ENCODE measurements at places on chromosomes 7 and 10.

DNA sequence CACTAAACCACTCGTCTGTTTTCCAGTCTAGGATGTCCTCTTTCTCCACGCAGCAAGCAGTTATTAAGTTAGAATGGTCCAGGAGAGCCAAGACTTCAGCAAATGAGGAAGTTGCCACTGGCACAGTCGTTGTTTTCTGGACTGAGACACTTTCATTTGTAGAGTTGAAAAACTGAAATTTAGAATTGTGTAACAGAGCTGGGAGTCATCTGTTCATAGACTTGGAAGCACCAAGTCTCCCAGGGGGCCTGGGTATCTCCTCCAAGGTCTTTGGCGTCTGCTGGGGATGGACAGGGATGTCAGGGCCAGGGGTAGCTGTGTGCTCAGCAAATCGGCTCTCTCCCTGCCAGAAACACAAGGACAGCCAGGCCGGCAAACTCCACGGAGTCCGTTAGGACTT, 208.4 kb downstream of the FANK1 start:
- peak; percentile 80 for DNase-seq

- DNase-seq, result no peak
These were observed 81.4 kb upstream of the MTPN start for GRCh38 chr7:136058546-136058945.

DNA sequence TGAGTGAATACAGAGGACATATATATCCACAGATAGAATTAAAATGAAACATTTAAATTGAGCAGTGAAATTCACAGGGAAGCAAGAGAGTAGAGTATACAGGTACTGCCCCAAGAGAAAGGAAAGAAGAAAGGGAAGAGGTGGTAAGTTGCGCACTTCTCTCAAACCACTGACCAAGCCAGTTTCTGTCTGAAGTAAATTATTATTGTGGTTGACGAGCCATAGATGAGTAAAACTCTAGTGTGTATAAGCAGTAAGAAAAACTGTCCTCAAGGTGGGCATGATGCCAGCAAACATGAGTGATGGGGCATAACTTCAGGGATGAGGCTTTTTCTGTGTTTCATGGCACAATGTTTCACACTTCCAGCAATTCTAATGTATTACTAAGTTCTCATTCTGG, 4.4 kb upstream of the BET1 start:
- no peak for DNase-seq

- peak; percentile 98 for DNase-seq
These were observed at the start of gene REPIN1 for GRCh38 chr7:150368096-150368883. Gene REPIN1 (plus strand): TSS chr7:150368822. CDS start chr7:150369712, 890 bp downstream.

- no peak for DNase-seq
These were observed 334.8 kb upstream of the GALNT17 start for GRCh38 chr7:70797109-70797514.

DNA sequence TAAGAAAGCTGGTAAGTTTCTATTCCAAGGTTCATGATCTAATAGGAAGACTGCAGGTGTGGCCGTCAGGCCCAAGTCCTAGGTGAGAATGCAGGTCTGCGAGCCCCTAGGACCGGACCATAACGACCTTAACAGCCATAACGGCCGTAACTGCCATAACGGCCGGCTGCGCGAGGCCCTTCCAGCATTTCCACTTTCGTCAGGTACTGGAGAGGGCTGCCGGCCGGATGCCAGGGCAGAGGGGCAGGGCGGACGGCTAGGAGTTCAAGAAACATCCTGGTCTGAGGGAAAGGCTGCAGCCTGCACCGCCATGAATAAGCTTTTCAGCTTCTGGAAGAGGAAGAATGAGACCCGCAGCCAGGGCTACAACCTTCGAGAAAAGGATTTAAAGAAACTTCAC, at the start of gene ANKRD7:
Gene ANKRD7 (plus strand): TSS at position 184 of the 400 bp plus-strand sequence. CDS start 127 bp downstream, at position 311.
- DNase-seq, result no peak

GRCh38 chr10:60476451-60476850, 86.8 kb upstream of the ANK3 start:
- no peak for DNase-seq

DNA sequence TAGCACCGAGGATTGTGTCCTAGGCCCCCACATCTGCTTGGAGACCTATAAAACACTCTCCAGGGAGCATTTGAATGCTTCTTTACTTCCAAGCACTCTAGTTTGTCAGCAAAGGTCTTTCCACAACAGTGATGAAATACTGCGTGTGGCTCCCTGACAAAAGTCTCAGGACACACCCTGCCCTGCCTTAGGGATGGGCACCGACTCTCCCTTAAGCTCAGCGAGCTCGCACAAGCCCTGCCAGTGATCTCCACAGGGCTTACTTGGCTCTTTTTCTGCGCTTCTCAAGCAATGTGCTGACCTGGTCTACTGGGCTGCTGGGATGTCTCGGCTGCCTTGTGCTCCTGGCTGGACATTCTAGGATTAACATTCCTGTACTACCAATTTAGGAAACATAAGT, 84.3 kb upstream of the MPP7 start:
- no peak for DNase-seq

GRCh38 chr10:124106241-124106879, 13.0 kb upstream of the CHST15 start:
- DNase-seq, result peak; percentile 84

- no peak for DNase-seq
These were observed 114.6 kb upstream of the CTBP2 start for GRCh38 chr10:125274961-125275360.

DNA sequence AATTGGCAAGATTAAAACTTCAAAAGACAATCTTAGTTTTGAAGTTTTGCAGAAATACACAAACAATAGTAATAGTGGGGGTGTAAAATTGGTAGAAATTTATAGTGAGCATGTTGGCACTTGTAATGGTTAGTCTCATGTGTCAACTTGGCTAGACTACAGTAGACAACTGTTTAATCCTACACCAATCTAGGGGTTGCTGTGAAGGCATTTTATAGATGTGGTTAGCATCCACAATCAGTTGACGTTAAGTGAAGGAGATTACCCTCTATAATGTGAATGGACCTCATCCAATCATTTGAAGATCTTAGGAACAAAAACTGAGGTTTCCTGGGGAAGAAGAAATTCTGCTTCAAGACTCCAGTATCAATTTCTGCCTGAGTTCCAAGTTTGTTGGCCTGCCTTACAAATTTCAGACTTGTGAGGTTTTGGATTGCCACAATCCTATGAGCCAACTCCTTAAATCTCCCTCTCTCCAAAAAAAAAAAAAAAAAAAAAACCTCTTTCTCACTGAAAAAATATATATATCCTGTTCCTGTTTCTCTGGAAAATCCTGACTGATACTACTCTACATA, 531.6 kb upstream of the IGFBP3 start:
- DNase-seq, result no peak

- no peak for DNase-seq
These were observed 205.3 kb downstream of the HTR7 start for GRCh38 chr10:90652519-90652918.

DNA sequence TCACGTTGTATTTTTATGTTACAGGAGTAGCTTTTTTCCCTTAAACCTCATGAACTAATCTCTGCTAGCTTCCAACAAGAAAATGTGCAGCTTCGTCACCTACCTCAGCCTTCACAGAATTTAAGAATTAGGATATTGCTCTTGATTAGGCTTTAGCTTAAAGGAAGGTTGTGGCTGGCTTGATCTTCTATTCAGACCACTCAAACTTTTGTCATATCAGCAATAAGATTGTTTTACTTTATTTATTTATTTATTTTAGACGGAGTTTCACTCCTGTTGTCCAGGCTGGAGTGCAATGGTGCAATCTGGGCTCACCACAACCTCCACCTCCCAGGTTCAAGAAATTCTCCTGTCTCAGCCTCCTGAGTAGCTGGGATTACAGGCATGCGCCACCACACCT, 125.6 kb upstream of the GPR22 start:
- DNase-seq, result no peak

DNA sequence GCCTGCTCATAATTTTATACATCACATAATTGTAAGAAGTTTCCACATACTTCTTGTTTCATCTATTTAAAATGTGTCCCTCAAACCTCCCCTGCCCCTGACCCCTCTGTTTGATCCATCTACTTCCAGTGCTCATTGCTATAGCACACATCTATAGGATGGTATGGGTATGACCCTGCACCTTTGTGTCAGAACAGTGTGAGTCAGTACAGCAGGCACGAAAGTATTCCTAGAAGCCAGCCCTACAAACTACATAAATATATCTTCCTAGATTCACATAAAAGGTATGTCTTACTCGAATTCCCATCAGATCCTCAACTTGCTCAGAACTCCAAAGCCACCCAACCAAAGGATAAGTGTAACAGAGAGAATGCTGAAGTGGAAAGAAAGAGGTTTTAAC, 25.7 kb upstream of the ING3 start:
- DNase-seq, result no peak

GRCh38 chr7:157832421-157832820, 495.6 kb downstream of the DNAJB6 start:
- no peak for DNase-seq

DNA sequence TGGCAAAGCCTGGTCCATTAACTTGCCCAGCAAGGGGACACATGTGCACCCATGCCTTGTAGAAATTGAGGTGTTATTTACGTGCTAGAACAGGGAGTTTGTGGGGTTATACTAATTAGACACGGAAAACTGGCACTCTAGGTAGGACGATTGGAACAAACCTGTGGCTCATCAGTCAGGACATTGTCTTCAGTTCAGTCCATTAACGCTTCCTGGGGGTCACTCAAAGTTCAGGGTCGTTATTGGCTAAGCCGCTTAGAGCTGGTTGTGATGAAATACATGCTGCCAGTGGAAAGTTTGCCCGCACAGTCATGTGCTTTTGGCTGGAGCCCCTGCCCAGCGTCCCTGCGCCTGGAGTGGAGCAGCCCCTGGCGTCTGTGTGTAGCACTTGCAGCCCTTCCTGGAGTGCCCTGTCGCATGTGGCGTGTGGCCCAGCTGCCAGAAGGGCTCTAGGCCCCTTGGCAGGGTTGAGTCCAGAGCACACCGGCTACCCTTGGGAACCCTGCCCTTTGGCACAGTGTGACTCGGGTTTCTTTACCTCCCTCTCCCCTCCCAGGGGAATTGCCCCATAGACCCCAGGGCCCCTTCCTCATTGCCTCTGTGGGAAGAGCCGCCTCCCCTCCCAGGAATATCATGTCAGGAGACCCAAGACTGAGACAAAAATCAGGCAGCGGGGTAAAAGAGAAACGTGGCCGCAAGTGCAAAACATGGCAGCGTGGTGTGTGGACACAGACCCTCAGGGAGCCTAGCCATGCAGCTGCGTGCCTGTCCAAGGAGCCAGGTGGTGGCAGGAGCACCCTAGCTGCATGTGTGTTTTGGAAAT, 9.8 kb downstream of the ZNF775 start:
- DNase-seq, result peak; percentile 73

DNA sequence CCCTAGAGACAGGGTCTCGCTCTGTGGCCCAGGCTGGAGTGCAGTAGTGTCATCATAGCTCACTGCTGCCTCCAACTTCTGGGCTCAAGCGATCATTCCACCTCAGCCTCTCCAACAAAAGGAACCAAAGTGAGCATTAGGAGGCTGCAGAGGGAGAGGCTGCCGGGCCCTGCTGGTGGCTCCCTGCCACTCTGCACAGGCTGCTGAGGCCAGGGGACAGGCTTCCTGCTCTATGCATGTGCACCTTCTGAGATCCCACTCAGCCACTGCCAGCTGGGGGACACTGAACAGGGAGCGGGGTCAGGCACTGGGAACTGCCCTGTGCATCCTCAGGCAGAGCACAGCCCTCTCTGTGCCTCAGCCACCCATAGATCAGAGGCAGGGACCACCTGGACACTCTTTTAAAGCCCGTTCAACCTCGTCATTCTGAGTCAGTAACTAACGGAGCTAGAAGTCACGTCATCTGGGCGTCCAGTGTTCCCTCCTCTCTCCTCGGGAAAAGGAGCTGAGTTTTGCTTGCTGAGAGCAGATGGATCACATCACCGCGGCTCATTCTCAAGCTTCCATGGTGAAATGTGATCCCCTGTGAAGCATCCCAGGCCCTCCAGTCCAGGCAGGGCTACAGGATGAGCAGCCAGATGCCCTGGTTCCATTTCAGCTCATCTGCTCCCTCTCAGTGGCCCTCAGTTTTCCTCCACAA, 109.6 kb downstream of the MYL10 start:
- no peak for DNase-seq

DNA sequence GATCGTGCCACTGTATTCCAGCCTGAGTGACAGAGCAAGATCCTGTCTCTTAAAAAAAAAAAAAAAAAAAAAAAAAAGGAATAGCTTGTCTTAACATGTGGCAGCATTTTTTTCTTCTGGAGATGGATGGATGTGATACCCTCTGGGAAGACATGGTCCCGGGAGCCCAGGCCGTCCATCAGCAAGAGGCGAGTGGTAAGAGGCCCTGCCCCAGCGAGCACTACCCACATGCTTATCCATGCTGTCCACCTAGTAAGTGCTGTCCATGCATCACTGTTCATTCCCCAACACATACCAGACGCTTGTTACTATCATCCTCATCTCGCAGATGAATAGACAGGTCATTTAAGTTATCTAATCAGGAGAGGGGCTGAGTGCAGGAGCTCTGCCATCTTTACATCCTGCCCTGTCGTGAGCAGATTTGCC, 12.9 kb downstream of the ATP6V1F start:
- DNase-seq, result no peak

- DNase-seq, result peak; percentile 29
These were observed 25.3 kb upstream of the PWWP2B start for GRCh38 chr10:132371641-132372081.

DNA sequence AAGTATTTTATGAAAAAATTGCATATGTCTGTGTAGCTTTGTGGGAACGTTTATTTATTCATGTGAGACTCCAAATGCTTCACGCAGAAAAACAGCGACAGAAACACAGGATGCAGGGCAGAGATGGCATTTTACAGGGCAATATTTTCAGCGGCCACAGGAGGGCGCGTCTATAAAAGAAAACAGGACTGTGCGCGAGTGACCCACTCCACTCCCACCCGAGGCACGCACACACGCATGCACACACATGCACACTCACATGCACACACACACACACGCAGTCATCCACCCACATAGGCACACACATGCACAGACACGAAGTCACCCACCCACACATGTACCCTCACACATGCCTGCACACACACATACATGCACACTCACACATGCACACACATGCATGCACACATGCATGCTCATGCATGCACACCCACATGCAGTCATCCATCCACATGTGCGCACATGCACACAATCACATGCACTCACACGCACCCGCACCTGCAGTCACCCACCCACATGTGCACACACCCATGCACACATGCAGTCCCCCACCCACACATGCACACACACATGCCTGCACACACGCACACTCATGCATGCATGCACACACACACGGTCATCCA, 96.3 kb downstream of the DNAJB6 start:
- no peak for DNase-seq

DNA sequence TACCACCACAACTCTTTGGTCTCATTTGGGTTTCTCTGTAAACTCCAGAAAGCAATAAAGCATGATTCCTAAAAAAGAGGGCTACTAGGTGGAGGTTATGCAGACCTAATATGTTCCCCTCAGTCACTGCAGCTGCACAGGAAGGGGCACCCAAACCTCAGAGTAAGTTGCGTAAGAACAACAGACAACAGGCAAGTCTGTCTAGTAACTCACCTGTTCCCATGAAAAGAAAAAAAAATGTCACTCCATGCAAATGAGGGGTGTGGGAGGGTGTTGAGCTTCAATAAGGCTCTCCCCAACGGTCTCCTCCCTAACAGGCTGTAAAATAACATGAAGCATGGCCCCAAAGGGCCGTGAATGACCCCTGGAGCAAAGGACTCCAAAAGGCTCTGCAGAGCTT, 461.4 kb downstream of the KCNMA1 start:
- no peak for DNase-seq
